ENCODE measurements at places on chromosomes 3 and 15.

DNA sequence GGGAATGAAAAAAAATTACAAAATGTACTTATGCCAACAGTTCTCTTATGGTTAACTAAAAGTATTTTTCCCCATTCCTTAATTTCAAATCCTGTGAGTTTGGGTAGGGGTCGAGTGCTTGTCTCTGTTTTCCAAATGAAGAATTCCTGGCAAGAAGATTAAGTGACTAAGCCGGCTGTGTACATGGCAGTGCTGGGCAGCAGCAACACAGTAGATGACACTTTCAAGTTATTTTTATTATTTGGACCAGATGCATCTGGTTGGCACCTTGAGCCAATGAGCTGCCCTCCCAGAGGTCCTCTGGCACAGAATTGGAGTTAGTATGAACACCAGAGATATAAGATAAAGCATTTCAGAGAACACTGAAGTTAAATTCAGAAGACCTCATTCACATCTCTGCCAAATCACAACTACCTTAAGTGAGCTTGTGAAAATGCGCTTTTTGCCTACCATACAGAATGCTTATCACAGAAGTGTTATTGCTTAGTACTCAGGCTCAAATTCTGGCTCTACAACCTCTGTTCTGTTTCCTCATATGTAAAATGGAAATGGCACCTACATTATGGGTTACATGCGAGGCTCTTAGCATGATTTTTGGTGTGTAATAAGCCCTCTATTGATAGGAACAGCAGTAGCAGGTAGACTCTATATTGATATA is 256.9 kb downstream of the UBE2E2 start:
- no peak for DNase-seq

DNA sequence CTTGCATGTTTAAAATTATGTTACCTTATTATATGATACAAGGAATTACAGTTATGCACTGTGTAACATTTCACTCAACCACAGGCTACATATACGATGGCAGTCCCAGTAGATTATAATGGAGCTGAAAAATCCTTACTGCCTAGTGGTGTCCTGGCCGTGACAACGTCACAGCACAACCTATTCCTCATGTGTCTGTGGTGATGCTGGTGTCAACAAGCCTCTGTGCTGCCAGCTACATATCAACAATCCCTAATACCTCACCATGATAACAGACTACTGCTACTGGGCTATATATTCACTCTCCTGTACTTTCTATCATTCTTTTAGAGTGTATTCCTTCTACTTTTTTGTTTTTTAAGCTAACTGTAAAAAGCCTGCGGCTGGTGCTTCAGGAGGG is 80.2 kb upstream of the OCA2 start:
- DNase-seq, result no peak

DNA sequence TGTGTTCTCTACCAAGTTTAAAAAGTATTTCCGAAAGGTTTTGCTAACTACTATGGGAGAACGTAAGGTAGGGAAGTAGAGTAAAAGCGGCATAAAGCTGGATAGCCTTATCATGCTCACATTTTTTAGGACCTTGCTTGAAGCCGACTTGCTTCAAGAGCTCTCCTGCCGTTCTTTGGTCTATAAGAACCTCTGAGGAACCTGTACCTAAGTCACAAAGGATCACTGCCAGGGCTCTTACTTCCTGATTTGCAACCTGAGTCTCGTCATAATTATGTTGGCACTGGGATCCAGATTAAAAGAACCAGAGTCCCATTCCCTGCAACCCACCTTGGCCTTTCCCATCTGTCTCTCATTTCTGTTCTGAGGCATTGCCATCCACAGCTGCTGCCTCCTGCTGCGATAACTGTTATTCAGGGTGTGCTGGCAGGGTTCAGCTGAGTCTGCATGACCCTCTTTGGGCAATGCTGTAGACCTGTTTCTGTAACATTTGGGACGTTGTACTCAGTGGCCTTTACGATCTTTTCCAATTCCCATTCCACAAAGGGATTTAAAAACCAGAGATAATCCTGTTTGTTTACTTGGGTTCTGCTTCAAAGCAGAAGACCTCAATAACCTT is 131.0 kb upstream of the UMPS start:
- DNase-seq, result no peak

- DNase-seq, result peak; percentile 10
Measured at GRCh38 chr3:39065197-39065596, 13.4 kb downstream of the WDR48 start.

- DNase-seq, result no peak
Measured at GRCh38 chr3:25493246-25493645, 65.2 kb downstream of the RARB start.

DNA sequence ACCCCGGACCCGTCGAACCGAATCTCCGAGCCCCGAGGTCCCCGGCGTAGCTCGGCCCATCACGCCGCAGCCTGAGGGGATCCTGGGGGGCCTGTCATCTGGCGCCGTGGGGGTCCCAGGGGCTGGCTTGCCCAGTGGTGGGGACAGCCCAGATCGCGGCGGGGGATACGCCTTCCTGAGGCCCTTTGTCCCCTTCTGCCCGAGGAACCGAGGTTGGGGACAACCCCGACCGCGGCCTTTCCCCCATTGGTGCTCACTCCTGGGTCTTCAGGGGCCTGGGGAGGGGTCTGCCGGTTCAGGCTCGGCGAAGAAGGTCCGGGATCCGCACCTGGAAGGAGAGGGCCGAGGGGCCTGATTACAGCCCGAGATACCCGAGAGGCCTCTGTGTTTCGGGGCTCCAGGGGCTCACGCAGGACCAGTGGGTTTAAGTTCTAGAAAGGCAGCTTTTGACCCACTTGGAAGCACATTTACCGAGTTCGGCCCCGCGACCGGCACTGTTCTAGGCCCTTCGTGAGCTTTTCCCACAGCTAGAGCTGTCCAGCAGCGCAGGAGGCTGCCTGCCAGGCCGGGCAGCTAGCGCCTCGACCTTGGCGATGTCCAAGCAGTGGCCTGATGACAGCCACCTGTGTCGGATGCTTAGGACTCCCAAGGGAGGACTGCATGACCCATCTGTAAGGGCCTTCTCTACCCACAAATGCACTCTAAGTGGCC is 504 bp downstream of the ABHD2 start:
- no peak for DNase-seq

- no peak for DNase-seq
Measured at GRCh38 chr3:99845331-99845730, 27.7 kb downstream of the CMSS1 start.

GRCh38 chr15:22930782-22931484 is 49.2 kb downstream of the CYFIP1 start:
- no peak for DNase-seq

GRCh38 chr15:71312731-71313460 is 197.6 kb downstream of the THSD4 start:
- DNase-seq, result no peak

- DNase-seq, result no peak
Measured at GRCh38 chr3:21979706-21980105, 228.7 kb upstream of the ZNF385D start.

DNA sequence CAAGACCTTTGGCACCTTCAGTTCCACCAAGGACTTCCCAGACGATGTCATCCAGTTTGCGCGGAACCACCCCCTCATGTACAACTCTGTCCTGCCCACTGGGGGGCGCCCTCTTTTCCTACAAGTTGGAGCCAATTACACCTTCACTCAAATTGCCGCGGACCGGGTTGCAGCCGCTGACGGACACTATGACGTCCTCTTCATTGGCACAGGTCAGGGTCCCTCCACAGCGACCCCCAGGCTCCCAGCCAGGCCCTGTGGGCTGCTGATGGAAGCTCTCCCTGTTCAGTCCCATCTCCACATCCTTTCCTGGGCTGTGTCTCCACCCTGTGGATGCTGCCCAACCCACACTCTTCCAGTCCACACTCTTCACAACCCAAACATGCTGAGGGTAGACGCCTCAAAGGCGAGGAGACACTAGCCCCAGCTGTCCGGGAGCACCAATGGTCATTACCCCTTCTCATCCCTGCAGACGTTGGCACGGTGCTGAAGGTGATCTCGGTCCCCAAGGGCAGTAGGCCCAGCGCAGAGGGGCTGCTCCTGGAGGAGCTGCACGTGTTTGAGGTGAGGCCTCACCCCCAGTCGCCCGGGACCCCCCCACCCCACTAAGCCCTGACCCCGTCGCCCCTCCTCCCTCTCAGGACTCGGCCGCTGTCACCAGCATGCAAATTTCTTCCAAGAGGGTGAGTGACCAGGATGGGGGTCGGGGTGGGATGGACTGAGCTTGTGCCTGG is 4.3 kb upstream of the LSMEM2 start:
- peak; percentile 40 for DNase-seq

- no peak for DNase-seq
Measured at GRCh38 chr3:74273555-74274402, 340.7 kb downstream of the CNTN3 start.
